ENCODE measurements at places on chromosomes 12 and 14. TPM values are rescaled to one million over a fixed set of nuclear protein-coding genes. Genes with fewer than 3 reads are reported as not detected.

- no peak for DNase-seq
These were observed 1.4 kb downstream of the PPM1A start for GRCh38 chr14:60250257-60251035.

- DNase-seq = no peak
These were observed 104.0 kb downstream of the CCDC91 start for GRCh38 chr12:28294300-28294699.

DNA sequence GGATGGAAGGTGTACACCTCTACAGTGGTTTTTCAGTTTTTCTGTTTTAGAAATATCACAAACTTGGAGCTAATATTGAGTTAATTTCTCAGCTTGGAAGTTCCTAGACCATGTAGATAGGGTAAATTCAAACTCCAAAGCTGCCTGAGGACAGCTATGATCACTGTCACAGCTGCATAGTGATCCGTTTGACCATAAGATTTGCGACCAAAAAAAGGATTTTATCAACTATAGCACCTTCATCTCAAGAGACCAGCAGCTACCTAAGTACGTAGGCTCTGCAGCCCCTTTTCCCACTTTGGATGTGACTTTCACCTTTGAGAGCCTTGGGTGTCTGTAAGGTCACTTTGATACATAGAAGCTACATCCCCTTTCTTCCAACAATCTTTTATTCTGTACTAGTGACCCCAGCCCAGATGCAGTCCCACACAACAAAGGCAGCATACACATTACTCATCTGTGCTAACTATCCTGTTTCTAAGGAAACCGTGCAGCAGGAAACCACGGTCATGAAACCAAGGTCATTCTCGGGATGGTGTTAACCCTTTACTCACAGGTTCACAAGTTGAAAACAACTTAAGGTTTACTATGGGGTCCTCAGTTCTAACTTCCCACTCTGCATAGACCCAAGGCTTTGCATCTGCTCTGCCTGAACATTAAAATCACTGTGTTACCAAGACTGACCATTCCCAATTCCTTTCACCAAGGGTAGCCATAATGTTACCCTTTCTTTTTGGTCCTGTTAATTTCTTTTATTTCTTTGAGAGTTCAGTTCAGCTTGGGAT lies 75.4 kb downstream of the IFT81 start:
- DNase-seq = no peak

GRCh38 chr12:48750769-48751356 lies 34.4 kb upstream of the CCNT1 start:
- no peak for DNase-seq

- no peak for DNase-seq
These were observed 56.3 kb downstream of the MNAT1 start for GRCh38 chr14:60790850-60791249.

GRCh38 chr14:72129291-72129690 lies 197.1 kb downstream of the RGS6 start:
- no peak for DNase-seq

GRCh38 chr14:104604458-104605449 lies at the start of gene TMEM179:
Gene TMEM179 (minus strand): TSS chr14:104604772. CDS start chr14:104604741, 31 bp downstream.
- peak; percentile 35 for DNase-seq

- DNase-seq = no peak
These were observed 280.6 kb upstream of the PWP1 start for GRCh38 chr12:107404981-107405380.

GRCh38 chr12:111462210-111462769 lies 56.6 kb downstream of the SH2B3 start:
- no peak for DNase-seq

DNA sequence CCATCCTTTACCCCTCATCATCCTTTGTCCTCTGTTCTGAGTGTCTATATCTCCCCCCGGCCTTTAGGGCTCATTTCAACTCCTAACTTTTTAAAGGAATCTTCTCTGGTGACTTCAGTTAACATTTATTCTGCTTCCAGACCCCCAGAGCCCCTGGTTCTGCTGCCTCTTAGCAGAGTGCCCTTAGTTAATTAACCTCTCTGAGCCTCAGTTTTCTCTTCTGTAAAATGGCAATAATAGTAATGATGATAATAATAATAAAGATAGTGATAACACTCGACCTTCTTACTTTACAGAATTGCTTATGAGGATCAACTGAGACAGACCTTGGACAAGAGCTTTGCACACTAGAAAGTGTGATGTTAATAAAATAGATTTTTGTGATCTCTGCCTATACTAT lies 6.4 kb upstream of the C12orf43 start:
- DNase-seq = no peak

DNA sequence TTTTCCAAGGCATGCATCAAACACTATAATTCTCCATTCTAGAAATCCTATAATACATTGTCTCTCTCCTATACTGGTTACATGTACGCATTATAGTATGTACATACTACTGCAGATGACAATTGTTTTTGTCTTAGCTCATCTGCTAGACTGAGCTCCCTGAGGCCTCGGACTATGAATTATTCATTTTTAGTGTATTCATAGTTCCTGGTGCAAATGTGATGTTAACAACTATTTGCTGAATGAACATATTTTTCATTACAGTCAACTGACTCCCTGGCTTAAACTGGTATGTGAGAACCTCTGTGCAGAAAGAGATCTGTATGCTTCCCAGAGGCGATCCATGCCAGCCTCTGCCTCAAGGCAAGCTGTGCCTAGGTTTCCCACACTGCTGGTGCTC lies 91.8 kb upstream of the PARP11 start:
- no peak for DNase-seq

- no peak for DNase-seq
These were observed 1.7 kb upstream of the TMEM229B start for GRCh38 chr14:67490196-67490595.

- DNase-seq = no peak
These were observed 60.5 kb downstream of the DDX51 start for GRCh38 chr12:132083614-132083940.

GRCh38 chr12:76445462-76445861 lies 97.2 kb upstream of the BBS10 start:
- DNase-seq = no peak

DNA sequence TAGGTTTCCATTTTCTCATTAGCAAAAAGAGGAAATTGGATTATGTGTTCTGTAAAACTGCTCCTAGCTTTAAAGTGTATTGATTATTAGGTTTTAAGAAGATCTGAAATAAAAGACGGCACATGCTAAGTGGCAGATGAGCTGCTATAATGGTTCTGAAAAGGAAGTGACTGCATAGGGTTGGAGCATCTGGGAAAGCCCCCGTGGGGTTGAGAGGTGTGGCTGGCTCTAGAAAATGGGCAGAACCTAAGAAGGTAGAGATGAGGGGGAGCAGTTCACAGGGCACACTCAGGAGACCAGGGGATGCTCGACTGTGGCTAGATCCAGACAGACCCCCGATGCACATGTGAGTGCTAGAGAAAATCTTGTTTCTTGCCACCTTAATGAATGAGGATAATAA lies 1.9 kb downstream of the IFNG-AS1 start:
- no peak for DNase-seq

- DNase-seq = peak; percentile 75
These were observed 108.7 kb upstream of the CCND2 start for GRCh38 chr12:4164559-4165558.

The TMEM121 gene
- 8.0 TPM for total RNA-seq

The FOXA1 gene
- total RNA-seq = not detected

The TMEM52B gene
- not detected for total RNA-seq

The RTL1 gene
- total RNA-seq = not detected

The DIO2 gene
- total RNA-seq = 0.41 TPM

The CLEC4D gene
- total RNA-seq = 0.55 TPM

The SLC8B1 gene
- 31.3 TPM for total RNA-seq

The RFX4 gene
- total RNA-seq = not detected

The ZFHX2 gene
- 0.33 TPM for total RNA-seq

The GSG1 gene
- not detected for total RNA-seq

The ERC1 gene
- 43.5 TPM for total RNA-seq
